ENCODE measurements at places on chromosomes 3 and 15.

DNA sequence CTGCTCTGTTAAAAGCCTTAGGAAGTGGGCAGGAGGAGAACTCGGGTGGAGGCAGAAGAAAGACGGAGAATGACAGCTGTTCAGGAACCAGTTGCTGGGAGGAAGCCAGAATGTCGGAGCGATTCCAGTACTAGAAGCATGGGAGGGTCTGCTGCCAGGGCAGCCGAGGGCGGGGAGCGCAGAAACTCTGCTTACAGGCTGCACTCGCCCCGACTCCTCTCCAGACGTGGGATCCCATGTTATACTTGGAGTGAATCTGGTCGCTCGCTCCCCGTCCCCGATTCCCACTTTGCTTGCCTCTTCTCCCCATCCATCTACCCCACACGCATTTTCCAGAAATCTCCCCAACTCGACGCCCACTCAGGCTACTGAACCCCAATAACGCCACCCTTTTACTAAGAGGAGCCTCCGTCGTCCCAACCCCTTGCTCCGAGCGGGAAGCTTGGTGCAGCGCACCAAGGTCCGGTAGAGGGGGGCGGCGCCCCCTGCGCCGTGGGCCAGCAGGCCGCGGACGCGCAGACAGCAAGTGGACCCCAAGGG is 665 bp downstream of the GATM start:
- DNase-seq, result no peak

DNA sequence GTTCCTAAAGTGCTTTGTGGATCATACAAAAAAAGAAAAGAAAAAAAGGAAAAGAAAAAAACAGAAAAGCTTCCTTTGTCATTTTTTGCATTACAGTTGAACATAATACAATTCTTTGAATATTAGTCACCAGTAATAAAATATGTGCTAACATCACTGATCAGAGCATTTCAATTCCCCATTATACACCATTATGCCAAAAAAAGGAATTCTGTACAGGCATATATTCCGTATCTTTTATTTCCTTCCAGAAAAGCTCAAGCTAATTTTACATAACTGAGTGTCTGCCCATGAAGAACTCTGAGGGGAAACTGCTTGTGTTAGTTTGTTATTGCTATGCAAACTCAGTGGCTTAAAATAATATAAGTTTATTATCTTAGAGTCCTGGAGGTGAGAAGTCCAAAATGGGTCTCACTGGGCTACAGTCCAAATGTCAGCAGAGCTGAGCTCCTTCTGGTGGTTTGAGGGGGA is 377.9 kb downstream of the GAP43 start:
- no peak for DNase-seq

GRCh38 chr15:66036859-66037258 is 167.6 kb downstream of the RAB11A start:
- no peak for DNase-seq

DNA sequence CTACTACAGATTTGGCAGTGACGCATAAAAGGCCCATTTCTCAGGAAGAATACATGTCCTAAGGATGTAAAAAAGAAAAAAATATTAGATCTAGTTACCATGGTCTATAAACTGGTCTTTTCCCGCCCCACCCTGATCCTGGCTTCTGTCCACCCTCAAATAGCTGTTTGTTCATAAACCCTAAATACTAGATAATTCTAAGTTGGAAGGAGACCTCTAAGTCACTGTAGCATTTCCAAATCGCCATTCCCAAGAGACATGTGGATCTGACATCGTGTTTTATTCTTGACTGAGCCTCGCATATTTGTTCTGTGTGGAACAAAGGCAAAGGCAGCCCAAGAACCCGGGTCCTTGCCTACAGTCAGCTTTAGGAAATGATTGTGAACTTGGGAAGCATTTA is 49.0 kb downstream of the LMCD1 start:
- no peak for DNase-seq

DNA sequence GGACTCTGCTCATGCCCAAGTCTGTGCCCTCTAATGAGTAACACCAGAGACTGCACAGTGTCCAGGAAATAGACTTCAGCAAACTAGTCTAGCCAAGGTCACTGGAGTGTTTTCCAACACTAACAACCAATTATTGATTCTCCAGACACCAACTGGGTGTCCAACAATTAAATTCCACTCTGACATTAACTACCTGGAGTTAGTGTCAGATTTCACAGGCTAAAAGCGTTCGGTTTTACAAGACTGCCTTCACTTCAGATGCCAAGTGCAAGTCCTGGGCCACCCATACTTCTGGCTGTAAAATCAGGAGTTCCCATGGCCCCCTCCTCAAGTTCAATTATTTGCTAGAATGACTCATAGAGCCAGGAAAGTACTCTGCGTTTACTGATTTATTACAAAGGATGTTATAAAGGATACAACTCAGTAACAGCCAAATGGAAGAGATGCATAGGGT is 20.8 kb upstream of the CFAP161 start:
- no peak for DNase-seq

DNA sequence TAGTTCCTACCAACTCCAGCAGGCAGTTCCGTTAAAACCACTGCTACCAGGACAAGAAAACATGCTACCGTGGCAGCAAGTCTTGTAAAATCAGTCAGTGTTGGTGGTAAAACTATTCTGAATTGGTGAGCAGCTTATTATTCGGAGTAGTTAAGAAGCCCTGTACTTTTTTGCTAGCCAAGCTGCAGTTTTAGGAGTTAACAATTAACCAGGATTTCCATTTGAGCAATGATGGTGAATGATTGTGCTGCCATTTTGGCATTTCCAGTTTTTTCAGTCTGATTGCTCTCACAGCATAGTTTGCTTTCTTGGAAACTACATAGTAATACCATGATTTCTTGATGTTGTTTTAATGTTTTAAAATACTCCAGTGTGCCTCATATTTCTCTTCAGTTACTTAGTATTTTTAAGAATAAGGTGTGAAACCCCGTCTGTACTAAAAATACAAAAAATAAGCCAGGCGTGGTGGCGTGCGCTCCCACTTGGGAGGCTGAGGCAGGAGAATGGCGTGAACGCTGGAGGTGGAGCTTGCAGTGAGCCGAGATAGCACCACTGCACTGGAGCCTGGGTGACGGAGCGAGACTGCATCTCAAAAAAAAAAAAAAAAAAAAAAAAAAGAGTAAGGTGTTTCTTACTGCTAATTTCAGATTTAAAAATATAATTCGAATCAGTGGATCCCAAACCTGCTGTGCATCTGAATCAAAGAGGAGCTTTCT is 43.8 kb upstream of the SCAANT1 start:
- DNase-seq, result no peak

- DNase-seq, result no peak
Observed at GRCh38 chr3:18937574-18937973, 210.7 kb upstream of the KCNH8 start.

DNA sequence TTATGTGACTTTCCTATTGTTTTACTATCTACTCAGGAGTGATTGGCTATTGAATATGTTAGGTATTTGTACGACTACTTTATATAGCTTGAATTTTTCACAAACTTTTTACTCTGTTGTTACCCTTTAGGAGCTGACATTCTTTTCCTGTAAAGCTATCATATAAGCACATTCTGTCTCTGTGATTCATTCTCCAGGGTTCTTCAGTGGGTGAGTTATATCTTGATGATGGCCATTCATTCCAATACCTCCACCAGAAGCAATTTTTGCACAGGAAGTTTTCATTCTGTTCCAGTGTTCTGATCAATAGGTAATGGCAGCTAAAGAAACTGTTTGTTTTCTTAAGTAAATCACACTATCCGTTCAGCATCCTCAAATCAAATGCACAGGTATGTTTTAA is 10.1 kb upstream of the CAPN3 start:
- DNase-seq, result no peak

GRCh38 chr3:87191175-87191574 is 35.9 kb upstream of the CHMP2B start:
- DNase-seq, result no peak
